Activated CD8-positive, alpha-beta memory T cell treated with anti-CD3 and anti-CD28 coated beads for 24 hours (primary cell): ENCODE measurements at places on chromosomes 7 and 10.

- DNase-seq, result no peak
These were observed 176.0 kb upstream of the MYO3A start for GRCh38 chr10:25758041-25758457.

DNA sequence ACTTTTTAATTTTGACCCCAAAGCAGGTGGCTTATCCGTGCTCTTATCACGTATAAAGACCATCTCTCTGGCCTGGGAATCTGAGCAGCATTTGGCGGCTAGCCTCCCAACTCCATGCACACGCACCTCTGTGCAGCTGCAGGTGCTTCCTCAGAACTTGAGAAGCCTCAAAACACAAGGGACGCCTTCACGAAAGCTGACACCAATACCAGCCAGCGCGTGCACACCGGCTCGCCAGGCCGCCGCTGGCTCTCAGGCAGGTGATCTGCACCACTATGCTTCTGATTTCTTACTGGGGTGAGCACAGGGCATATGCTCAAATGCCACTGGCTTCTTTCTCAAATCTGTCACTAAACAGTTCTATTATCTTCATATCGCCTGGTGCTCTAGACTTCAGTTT, 145.0 kb downstream of the PARD3 start:
- DNase-seq, result no peak

GRCh38 chr7:66213637-66214036, 8.5 kb downstream of the TPST1 start:
- no peak for DNase-seq

- DNase-seq, result no peak
These were observed 125.6 kb downstream of the SEMA3A start for GRCh38 chr7:84069033-84069432.

GRCh38 chr7:7751243-7752092, 33.1 kb upstream of the RPA3 start:
- DNase-seq, result no peak
